Stimulated activated CD4-positive, alpha-beta T cell treated with anti-CD3 and anti-CD28 coated beads, Interleukin-1b, Interleukin-23, amount 100 ng/mL, for 1 hour (primary cell): ENCODE measurements at places on chromosomes 2 and 18.

GRCh38 chr2:20617892-20618467 is 32.9 kb downstream of the HS1BP3 start:
- no peak for DNase-seq

- DNase-seq: no peak
These were observed 53.5 kb downstream of the E2F6 start for GRCh38 chr2:11412449-11412810.

GRCh38 chr2:6783238-6783614 is 82.5 kb downstream of the CMPK2 start:
- DNase-seq: no peak

- no peak for DNase-seq
These were observed 2.1 kb upstream of the FBLN7 start for GRCh38 chr2:112136096-112136495.

- DNase-seq: no peak
These were observed 20.2 kb downstream of the SCG2 start for GRCh38 chr2:223582001-223582400.

DNA sequence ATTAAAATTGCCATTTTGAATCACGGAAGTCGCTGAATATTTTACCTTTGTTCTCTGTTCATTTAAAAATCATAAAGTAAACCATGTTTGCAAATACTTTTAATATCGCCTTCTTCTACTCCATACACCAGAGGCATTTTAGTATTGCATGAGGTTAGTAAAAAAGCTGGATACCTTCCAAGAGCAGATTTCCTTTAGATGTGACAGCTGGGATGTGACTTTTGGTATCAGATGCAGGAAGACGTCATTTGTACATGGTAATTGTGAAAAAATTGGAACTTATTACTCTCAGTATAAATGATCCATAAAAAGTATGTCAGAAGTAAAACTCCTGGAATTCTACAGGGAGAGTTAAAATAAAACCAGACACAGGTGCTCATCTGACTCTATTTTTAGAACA is 89.5 kb downstream of the SLC4A10 start:
- DNase-seq: no peak

DNA sequence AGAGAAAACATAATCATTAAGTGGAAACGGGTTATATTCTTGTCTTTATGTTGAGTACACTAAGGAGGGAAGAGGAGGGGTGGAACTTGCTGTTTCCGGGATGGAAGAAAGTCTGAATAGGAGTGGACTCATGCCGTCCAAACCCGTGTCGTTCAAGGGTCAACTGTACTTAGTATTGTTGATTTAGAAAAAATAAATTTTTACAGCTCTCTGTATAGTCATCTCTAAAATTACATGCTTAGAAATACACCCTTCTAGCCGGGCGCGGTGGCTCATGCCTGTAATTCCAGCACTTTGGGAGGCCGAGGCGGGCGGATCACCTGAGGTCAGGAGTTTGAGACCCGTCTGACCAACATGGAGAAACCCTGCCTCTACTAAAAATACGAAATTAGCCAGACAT is 29.4 kb downstream of the RIF1 start:
- no peak for DNase-seq

GRCh38 chr18:12433829-12434540 is 26.3 kb downstream of the PRELID3A start:
- no peak for DNase-seq

DNA sequence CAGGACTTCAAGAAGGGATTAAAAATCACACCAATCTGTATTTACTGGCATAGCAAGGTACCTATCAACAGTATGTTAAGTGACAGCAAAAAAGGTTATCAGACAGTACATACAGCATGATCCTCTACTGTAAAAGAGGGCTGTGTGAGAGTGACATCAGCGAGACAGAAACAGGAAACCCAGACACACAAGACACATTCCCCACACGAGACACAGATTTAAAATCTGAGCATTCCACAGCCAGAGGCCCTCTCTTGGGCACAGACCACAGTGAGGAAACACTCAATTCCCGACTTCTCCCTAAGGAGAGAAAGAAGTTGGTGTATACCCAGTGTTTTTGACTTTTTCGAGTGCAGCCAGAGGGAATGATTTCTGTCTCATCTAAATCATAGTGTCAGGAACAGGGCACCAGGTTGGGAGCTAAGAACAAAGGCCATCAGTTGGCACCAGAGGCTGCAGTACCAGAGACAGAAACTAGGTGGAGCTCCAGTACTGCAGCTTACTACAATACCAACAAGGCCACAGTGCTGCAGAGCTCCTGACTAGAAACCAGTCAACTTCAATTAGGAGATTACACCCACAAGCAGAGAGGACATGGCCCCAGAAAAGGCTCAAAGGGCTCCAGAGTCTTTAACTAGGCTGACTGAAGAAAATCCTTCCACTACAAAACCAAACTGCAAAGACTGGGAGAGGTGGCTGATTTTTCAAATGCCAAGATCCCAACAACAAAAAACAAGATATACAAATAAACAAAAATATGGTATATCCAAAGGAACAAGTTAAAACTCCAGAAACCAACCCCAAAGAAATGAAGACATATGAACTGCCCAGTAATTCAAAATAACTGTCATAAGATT is 41.0 kb downstream of the UNC50 start:
- peak; percentile 74 for DNase-seq

- DNase-seq: no peak
These were observed 42.0 kb downstream of the PARD6G start for GRCh38 chr18:80205294-80205693.

DNA sequence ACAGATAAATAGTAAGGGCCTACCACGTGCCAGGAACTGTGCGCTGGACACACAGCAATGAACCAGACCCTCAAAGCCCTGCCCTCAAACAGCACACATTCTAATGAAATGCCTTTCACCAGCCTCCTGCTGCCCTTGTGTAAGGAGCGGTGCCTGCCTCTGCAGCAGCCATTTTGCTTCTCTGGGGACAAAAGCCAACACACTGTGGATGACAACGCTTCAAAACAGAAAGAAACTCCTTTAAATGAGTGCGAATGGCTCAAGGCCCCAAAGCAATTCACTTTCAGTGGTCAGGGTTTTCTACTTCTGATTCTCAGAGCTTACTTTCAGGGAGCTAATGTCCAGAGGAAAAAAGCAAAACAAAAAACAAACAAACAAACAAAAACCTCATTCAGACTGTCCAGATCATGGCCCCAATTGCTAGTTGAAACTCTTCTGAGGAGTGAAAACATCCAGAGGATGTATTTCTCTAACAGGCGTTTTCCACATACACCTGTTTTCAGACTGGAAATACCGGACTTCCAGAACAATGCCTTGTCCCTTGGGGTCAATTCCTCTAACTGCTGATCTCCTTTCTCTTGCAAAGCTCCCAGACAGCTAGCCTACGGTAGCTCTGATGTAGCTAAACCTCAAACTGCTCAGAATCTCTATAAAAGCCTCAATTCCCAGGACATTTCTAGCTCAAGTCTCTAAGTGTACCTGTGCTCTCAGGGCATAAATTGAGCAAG is 323.3 kb upstream of the ZNF521 start:
- DNase-seq: no peak

GRCh38 chr2:139628931-139629330 is 848.7 kb upstream of the NXPH2 start:
- no peak for DNase-seq

- no peak for DNase-seq
These were observed 659 bp downstream of the ZNF142 start for GRCh38 chr2:218658671-218659257.

GRCh38 chr2:113198048-113198789 is 24.4 kb downstream of the PSD4 start:
- no peak for DNase-seq

- no peak for DNase-seq
These were observed 507 bp downstream of the RTKN start for GRCh38 chr2:74441170-74441689.

- no peak for DNase-seq
These were observed 478 bp downstream of the CLHC1 start for GRCh38 chr2:55231546-55232083.

DNA sequence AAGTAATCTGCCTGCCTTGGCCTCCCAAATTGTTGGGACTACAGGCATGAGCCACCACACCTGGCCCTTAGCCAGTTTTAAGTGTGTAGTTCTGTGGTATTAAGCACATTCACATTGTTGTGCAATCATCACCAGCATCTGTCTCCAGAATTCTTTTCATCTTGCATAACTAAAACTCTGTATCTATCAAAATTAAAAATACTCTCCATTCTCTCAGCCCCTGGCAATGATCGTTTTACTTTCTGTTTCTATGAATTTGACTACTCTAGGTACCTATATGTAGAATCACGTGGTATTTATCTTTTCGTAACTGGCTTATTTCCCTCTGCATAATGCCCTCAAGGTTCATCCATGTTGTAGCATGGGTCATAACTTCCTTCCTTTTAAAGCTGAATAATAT is 45.5 kb upstream of the CAVIN2 start:
- no peak for DNase-seq

DNA sequence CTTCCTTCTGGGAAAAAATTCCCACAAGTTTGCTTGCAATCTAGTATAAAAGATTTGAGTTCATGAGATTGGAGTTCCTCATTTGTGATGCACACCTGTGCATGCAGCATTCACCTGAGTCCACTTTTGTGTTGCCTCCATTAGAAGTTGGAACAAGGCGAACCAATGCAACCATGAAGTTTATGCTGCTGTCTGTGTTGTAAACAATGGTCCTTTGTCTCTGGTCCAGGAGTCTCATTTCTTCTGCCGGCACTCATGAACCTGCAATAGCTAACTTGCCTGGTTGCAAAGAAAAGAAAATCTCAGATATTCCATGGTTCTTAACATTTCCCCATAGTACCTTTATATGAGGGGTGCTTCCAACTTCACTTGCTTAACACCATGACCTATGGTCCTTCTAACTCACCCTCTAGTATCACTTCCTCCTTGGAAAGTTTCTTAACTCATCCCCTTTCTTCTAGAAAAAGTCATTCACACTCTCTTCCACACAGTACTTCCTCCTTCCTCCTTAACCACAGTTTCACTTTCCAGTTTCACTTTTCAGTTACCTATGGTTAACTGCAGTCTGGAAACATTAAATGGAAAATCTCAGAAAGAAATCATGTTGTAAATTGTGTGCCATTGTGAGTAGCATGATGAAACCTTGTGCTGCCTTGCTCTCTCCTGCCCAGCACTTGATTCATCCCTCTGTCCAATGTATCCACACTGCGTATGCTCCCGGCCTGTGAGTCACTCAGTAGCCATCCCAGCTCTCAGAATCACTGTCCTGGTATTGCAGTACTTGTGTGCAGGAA is 128.8 kb upstream of the TRIB2 start:
- no peak for DNase-seq

GRCh38 chr2:191573216-191573615 is 104.7 kb upstream of the NABP1 start:
- DNase-seq: no peak

DNA sequence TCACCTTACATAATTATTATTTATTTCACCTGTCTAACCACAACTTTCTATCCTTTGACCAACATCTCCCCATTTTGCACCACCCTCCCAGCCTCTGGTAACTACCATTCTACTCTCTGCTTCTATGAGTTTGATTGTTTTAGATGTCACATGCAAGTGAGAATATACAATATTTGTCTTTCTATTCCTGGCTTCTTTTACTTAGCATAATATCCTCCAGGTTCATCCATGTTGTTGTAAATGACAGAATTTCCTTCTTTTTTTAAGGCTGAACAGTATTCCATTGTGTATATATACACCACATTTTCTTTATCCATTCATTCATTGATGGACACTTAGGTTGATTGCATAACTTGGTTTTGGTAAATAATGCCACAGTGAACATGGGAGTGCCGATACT is 24.0 kb downstream of the PPM1B start:
- DNase-seq: no peak

- DNase-seq: no peak
These were observed 45.5 kb downstream of the ARHGEF4 start for GRCh38 chr2:130882111-130882690.

DNA sequence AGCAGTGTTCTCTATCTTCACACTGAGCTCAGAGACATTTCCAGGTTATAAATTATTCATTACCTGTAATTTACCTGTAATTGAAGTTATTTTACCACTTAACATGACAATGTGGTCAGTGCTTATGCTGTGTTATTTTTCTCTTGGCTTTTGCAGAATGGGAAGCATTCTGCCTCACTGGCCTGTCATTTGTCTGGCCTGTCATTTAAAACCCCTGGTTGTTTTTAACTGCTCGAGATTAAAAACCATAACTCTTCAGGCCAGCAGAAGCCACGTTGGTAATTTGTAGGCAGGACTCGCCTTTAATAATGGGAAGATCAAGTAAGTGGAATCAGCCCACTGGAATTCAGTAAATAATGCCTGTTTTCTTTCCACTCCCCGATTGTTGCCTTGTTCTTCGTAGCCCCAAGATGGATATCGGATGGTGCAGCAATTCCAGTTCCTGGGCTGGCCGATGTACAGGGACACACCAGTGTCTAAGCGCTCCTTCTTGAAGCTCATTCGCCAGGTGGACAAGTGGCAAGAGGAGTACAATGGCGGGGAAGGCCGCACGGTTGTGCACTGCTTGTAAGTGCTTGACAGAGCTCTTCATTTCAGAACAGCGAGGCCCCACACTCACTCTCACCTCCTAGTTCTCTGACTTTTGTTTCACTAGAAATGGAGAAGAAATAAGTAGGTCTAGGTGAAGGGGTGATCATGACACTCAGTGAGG is 222.4 kb upstream of the RAB12 start:
- no peak for DNase-seq

GRCh38 chr2:212683346-212684097 is 144.9 kb upstream of the ERBB4 start:
- DNase-seq: no peak

DNA sequence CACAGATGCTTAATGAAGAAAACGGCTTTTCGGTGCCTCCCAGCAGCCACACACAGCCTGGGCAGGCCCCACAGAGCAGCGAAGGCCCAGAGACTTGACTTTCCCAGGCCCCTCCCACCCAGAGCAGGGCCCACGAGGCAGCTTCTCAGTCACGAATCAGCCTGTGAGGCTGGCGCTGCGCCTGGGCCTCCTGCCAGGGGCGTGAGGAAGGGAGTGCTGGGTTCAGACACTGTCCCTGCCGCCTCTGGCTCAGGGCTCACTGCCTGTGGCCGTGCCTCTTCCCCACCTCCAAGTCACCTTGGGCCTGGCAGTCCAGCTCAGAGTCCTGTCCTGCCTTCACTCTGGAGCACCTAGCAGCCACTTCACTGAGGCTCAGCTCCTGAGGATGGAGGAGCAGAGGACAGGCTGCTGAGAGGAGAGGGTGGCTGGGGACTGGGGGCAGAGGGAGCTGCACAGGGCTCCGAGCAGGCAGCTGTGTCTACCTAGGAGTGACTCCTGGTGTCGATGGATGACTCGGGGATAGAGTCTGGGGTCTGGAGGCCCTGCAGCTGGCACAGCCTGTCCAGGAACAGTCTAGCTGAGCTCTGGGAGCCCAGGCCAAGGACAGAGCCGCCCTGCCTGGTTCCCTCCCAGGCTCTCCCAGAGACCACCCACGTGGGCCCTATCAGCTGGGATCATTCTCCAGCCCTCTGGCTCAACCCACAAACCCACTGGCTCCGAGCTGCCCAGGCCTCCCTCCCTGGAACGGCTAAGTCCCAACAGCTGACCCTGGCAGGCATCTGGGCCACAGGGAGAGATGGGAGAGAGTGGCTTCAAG is 36.4 kb upstream of the FOSL2 start:
- no peak for DNase-seq
